ENCODE measurements at places on chromosomes 7 and 10.

- DNase-seq, result no peak
Observed at GRCh38 chr7:123348690-123349089, 148.9 kb upstream of the SLC13A1 start.

- no peak for DNase-seq
Observed at GRCh38 chr7:79051915-79052314, 401.6 kb downstream of the MAGI2 start.

DNA sequence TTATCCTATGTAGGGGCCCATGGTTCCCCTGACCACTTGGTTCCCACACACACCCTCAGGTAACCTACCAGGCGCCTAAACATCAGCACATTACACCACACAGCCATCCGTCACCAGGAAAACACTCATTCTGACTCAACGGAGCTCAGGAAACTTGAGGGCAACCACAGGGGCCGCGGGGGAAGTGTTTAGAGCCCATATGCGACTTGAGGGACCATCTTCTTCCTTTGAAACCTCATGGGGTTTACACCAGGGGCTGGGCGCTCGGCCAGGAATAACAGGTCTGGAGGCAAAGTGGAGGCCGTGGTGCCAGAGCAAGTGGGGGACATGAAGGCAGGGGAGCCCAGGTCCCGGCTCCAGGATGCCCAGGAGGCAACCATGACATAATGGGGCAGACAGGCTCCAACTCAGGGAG lies 1.5 kb downstream of the STX1A start:
- peak; percentile 62 for DNase-seq

- no peak for DNase-seq
Observed at GRCh38 chr7:7772397-7772821, 54.0 kb upstream of the RPA3 start.

DNA sequence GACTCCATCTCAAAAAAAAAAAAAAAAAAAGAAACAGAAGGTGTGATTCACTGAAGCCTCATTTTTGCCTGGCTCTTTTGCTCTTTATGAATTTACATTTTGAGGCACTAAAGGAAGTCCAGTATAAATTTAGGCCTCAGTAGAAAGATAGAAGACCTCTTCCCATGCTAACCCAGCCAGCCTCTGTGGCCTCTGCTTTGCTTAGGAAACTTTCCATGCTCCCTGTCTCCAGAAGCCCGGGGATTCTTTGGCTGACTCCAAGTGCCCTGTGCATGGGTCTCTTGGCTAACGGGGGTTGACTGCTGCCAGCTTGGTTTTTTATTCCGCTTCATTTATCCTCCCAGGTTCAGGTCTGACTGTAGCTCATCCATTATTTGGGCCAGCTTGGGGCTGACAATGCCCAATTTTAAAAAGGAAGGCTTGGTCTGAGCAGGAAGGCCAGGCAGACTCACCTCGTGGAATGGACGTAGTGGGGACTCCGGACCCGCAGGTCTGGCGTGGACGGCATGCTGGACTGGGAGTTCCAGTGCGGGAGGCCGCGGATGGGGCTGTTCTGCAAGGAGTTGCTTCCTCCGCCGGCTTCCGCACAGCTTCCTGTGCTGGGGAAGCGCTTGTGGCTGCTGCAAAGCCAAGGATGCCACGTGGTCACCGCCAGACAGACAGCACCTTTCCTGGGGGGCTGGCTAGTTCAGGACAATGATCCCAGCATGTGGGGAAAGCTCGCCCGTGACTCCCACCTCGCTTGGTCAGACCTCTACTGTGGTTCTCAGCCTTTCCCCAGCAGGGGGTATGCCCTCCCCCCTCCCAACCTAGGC lies 72.3 kb downstream of the PRPF18 start:
- DNase-seq, result peak; percentile 7

- no peak for DNase-seq
Observed at GRCh38 chr10:81136261-81136660, 598.6 kb downstream of the SH2D4B start.

DNA sequence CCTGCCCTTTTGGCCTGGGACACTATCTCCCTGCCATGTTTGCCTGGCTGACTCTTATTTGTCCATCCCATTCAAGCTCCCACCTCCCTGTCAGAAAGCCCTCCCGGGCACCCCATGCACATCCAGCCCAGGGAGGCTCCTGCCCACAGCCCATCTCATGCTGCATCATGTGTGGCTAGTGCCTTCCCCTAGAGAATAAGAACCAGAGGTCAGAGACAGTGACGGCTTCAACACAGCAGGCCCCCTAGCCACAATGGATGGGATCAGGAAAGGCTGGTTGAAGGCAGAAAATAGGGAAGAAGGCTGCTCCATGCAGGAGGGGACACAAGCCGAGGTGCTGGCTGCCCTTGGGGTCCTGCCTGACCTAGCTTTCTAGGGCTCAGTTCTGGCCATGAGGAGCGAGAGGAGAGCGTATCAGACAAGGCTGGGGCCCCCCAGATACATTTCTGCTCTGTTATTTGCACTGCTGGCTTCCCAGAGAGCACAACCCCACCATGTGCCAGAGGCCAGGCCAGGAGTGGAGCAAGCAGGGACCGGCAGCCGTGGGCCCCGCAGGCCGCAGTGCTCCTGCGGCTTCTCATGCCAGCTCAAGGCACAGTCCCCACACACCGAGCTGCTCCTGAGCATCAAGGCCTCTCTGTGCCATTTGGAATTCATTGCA lies 161.1 kb upstream of the ZMIZ1 start:
- DNase-seq, result no peak

DNA sequence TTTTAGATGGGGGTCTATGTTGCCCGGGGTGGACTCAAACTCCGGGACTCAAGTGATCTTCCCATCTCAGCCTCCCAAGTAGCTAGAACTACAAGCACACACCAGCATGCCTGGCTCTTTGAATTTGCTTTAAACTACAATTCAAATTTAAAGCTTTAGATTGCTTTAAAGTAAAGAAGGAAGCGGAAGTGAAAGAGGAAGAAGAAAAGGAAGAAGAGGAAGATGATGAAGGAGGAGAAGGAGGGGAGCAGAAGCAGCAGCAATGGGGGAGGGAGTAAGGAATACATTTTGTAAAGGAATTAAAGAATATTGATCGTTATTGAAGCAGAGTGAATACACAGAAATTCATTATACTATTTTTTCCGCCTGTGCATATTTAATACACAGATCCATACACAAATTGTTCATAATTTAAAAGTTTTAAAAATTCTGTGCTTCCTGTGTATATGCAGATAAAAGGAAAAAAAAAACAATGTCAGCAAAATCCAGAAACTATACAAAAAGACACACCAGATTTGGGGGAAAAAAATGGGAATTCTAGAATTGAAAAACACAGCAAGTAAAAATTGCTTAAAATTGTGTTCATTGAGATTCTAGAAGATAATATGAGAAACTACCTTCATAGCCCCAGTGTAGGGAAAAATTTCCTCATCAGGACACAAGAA lies 60.8 kb upstream of the KCNMA1 start:
- no peak for DNase-seq

DNA sequence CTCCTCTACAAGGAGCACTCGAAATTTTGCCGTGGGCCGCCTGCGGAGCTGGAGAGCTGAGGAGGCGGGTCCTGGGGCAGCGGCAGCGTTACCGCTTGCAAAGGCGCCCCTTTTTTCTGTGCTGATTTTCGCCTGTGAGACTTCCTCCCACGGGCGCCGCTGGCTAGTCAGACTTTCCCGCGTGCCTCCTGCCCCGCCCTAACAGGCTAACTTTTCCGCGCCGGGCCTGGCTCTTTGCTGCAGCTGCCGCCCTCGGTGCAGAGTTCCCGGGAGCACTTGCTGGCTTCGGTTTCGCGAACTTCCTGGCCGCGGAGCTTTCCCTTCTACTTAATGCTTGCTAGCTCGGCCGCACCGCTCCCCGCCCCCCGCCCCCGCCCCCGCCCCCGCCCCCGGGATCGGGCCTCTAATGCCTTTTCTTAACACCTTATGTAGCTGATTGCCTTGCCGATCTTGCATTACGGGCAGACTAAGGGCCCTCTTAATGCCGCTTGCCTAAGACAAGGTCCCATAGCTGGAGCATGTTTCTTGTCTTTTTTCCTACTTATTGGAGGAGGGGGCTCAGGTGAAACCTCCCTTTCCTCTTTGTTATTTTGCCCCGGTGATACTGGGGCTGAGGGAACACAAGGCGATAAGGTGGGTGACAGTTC lies 37.9 kb upstream of the RASGEF1A start:
- DNase-seq, result peak; percentile 23

DNA sequence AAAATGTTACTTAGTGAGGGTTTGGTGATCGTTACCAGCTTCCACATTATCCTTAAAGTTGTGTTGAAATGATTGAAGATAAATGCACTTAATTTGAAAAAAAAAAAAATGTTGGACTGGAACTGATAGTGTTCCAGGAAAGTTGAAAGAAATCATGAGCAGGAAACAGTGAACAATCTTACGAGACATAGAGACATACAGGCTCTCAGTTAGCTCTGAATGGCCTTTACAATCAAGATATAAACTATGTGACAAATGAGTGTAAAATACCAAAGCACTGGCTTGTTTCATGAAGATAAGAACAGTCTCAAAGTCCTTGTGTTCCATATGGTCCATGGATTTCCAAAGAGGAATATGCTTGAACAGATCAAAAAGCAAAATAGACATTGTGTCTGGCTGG lies 430.1 kb upstream of the ETV1 start:
- no peak for DNase-seq

DNA sequence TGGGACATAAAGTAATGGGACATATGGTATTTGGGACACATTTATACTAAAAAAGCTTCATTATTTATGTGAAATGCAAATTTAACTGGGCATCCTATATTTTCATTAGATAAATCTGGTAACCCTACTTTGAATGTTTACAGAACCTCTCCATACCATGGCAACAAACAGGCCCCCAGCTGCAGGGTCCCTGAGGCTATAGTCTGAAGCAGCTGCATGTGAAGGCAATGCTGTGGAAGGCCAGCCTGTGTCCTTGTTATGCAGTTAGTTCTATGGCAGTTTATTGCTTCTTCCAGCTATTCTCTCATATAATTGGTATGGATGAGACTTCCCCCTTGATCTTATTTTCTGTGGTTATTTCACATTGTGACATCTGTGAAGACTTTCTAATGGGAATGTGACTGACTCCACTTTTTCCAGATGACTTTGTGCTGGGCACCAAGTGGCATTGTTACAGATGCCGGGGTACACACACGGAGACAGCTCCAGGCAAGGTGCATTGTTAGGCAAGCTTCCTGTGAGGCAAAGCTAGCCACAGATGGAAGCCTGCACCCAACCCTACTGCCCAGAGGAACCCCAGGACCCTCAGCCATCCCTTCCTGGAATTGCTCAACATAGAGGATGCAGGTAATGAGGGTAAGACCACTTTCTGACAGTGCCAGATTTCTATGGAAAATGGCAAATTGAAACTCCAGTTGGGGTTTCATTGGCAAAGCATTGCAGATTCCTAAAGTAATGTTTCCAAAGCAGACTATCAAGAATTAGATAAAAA lies 49.5 kb upstream of the ADAM12 start:
- DNase-seq, result no peak

DNA sequence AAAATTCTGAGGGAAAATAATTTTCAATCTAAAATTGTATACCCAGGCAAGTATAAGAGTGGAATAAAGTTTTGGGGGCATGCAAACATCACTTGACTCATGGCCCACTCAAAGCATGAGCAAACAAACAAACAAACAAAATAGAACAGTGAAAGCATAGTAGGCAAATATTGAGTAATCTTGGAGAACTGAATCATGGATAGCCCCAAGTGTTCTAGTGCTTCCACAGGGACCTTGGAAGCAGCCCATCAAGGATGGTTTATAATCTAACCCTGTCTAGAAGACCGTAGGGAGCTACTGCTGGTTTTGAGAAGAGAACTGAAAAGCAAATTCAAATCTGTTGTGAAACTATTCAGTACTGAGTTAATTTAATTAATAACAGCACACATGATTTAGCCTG lies 22.1 kb downstream of the POLR3A start:
- no peak for DNase-seq

DNA sequence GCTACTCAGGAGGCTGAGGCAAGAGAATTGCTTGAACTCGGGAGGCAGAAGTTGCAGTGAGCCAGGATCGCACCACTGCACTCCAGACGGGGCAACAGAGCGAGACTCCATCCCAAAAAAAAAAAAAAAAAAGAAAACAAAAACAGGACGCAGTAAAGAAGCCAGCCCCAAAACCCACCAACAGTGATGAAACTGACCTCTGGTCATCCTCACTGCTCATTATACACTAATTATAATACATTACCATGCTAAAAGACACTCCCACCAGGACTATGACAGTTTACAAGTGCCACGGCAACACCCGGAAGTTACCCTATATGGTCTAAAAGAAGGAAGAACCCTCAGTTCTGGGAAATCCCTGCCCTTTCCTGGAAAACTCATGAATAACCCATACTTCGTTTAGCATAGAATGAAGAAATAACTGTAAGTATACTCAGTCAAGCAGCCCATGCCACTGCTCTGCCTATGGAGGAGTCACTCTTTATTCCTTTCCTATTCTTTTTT lies 40.0 kb upstream of the EIF4H start:
- DNase-seq, result peak; percentile 36

GRCh38 chr10:117005026-117005526 lies at the start of gene SHTN1:
TSS of gene SHTN1 (minus strand) at chr10:117005187. CDS start at chr10:117005079, 108 bp downstream.
- DNase-seq, result peak; percentile 3

DNA sequence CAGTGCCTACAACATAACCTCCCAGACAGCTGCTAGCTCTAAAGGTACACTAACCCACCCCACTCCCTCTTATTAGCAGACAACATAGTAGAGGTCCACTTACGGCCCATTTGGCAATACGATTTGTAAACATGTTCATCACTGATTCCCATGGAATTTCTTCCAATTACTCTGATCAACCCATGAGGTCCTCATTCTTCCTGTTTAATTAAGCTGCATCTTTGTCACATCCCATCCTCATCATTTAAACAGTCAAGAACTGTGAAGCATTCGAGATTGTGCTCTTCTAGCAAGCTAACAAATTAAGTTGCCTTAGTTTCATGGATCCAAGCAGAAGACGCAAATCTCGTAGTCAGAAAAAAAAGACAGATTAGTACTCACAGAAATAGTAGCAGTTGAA lies 622.2 kb upstream of the VSTM2A start:
- no peak for DNase-seq
